Cortex of kidney (tissue), 1 donor: ENCODE measurements at places on chromosomes 4 and X.

DNA sequence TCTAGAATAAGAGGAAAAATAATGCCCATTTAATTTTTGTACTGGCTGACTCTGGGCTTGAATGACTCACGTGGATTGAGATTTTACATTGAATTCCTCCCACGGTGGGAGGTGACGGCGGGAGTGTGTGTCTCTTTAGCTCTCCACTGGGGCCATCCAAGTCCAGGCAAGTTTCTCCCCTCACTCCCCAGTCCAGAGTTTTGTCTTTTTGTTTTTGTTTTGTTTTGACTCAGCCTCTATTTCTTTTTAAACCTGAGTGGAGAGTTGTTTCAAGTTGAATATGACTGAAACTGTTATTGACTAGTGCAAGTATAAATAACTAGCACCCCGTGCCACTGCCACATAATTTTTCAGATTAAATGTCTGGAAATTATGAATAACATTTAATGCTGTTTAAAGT is 13.6 kb downstream of the CHST7 start:
- no peak for DNase-seq

DNA sequence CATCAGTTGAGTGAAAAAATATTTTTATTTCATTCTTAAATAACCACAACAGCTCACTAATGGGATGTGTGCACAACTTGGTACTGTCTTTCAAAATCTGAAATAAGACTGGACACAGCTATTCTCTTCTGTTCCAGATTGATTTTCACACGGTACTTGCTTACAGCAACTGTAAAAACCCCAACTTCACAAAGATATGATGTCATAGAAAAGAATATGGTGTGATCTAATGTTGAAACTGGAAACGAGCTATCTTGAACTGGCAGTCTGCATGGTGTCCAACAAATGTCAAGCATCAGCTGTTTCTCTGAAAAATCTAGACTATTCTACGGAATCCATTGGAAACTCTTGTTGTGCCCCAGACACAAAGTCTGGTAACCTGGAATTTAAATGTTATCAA is 14.7 kb downstream of the HELQ start:
- DNase-seq = no peak

DNA sequence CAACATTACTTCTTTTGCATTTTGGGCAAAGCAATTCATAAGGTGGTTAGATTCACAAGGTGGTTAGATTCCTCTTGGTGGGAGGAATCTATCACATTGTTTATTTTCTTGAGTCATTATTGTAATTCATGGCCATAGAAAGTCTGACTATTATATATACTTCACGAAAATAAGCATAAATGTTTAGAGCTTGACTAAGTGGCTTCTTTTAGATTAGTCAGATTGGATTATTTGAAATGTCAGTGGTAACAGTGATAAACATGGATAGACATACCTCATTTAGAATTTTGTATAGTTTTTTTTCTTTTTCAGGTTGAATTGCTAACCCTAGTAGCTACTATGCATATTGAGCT is 24.9 kb upstream of the DYNLT3 start:
- no peak for DNase-seq

DNA sequence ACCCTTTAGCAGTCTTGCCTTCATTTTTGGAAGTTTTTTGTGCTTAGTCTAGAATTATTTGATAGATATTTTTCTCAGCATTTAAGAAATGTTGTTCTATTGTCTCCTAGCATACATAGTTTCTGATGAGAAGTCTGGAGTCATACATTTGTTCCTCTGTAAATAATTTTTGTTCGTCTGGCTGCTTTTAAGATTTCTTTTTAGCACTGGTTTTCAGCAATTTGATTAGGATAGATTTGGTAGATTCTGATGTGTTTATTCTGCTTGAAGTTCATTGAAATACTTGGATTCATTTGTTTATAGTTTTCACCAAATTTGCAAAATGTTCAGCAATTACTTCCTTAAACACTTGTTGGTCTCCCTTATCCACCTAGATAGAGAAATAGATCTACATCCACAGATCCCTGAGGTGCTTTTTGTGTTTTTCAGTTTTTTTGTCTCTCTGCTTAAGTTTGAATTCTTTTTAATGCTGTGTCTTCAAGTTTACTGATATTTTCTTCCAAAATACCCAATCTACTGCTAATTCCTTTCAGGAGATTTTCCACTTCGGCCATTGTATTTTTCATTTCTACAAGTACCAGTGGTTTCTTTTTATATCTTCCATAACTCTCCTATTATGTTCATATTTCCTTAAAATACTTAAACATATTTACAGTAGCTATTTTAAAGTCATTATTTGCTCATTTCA is 64.9 kb downstream of the ABLIM2 start:
- no peak for DNase-seq

- no peak for DNase-seq
Measured at GRCh38 chrX:120774606-120775005, 101.1 kb downstream of the CT47B1 start.

- DNase-seq = no peak
Measured at GRCh38 chrX:10636337-10636736, 16.0 kb upstream of the MID1 start.

GRCh38 chr4:182449186-182449929 is 206.2 kb downstream of the TENM3 start:
- DNase-seq = no peak

- no peak for DNase-seq
Measured at GRCh38 chr4:31194823-31195222, 474.7 kb downstream of the PCDH7 start.

GRCh38 chrX:70322784-70323183 is 32.9 kb downstream of the KIF4A start:
- no peak for DNase-seq

GRCh38 chr4:23392860-23393458 is 496.9 kb downstream of the PPARGC1A start:
- DNase-seq = no peak

GRCh38 chr4:100372432-100372831 is 145.4 kb downstream of the EMCN start:
- no peak for DNase-seq

GRCh38 chr4:185079271-185079905 is 61.1 kb downstream of the HELT start:
- no peak for DNase-seq

- DNase-seq = no peak
Measured at GRCh38 chr4:115969756-115970155, 856.3 kb upstream of the NDST4 start.

DNA sequence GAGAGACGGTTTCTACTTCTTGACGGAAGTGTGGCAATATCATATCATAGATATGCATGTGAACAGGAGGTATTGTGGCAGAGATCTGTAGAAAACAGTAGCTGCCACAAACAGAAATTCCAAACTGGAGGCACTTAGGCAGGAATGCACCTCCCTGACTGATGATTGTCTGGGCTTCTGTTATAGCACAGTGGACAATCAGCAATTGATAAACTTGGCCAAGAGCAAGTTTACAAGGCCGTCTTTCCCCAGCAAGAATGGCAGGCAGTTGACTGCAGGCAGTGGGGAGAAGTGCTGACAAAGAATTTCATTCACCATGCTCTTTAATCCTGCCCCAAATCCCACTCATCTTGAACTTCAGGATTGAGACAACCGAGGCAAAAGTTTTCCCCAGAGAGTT is 114.4 kb upstream of the STOX2 start:
- DNase-seq = no peak

- no peak for DNase-seq
Measured at GRCh38 chr4:44422912-44423311, 25.7 kb downstream of the KCTD8 start.

GRCh38 chrX:9374555-9374954 is 90.3 kb upstream of the TBL1X start:
- DNase-seq = no peak

DNA sequence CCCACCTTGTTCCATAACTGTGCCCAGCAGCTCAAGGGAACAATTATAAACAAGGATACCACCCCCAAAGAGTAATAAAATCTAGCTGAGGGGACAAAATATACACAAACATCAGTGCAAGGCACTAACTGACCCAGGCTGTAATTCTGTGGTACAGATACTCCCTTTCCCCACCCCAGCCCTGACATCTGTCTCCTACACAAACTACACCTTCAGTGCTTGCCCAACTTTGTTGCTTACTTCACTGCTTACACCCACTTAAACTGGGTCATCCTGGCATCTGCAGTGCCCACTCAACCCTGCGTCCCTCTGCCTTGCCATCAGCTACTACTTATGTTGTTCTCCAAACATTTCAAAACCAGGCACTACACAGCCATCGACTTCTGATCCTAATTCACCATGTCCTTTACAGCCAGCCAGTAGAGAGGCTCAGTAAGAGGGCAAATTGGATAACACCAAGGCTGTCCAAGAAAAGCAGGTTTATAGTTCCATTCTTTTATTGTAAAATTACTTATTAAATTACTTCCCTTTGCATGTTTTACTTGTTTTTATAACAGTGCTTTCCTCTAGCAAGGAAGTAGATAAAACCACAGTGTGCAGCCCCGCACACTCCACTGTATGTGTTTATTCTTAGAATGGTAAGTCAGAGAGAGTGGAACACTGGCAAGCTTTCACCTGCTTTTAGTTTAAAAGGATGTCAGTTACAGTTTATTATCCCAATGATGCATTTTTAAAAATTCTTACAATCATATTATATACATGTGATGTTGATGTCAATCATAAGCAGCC is 149.6 kb downstream of the INPP4B start:
- DNase-seq = no peak
